Left cardiac atrium (tissue), 4 donors: ENCODE measurements at places on chromosomes 2 and 18. TPM values are rescaled to one million over a fixed set of nuclear protein-coding genes. Genes with fewer than 3 reads are reported as not detected.

DNA sequence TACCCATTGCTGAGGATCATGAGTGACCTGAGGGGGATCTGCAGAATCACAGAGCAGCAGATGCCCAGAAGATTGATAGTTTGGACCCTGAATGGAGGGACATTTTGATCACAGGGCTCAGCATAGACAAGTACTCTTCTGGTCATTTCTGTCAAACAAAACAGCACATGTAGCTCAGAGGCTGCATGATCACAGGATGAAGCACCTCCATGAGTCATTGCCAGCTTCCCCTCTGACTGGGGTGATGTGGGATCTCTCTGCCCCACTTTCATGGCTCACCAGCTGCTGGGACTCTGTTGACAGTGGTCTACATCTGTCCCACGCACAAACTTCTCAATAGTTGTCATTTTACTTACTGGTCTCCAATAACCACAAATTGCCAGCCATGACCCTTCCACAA, 264.1 kb downstream of the RPIA start:
- no peak for DNase-seq

DNA sequence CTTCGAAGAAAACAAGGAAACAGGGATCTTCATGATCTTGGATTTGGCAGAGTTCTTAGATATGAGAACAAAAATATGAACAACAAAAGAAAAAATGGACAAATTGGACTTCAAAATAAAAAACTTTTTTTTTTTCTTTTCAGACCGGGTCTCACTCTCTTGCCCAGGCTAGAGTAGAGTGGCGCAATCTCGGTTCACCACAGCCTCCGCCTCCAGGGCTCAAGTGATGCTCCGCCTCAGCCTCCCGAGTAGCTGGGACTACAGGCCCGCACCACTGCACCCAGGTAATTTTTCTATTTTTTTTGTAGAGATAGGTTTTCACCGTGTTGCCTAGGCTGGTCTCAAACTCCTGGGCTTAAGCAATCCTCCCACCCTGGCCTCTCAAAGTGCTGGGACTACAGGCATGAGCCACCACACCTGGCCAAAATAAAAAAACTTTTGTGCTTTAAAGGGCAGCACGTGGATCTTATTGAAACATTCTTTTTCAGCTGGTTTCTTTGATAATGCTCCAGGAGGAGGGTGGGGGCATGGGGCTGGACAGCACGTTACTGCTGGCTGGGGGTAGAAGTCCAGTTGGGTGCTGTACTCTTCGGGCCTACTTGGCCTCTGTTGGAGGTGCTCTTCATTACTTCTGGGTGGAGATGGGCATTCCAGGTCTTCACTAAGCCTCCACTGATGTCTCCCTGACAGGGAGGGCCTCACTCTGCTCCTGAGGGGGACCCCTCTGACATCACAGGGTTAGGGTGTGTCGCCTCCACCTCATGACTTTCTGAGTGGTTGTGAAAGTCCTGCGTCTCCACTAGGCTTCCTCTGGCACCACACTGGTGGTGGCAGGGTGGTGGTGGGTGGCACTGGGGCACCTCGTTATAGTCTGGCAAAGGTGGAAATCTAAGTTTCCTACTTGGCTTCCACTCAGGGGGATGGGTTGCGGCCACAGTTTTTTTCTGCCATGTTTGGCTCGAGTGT, 150.5 kb upstream of the XPO1 start:
- DNase-seq: no peak

DNA sequence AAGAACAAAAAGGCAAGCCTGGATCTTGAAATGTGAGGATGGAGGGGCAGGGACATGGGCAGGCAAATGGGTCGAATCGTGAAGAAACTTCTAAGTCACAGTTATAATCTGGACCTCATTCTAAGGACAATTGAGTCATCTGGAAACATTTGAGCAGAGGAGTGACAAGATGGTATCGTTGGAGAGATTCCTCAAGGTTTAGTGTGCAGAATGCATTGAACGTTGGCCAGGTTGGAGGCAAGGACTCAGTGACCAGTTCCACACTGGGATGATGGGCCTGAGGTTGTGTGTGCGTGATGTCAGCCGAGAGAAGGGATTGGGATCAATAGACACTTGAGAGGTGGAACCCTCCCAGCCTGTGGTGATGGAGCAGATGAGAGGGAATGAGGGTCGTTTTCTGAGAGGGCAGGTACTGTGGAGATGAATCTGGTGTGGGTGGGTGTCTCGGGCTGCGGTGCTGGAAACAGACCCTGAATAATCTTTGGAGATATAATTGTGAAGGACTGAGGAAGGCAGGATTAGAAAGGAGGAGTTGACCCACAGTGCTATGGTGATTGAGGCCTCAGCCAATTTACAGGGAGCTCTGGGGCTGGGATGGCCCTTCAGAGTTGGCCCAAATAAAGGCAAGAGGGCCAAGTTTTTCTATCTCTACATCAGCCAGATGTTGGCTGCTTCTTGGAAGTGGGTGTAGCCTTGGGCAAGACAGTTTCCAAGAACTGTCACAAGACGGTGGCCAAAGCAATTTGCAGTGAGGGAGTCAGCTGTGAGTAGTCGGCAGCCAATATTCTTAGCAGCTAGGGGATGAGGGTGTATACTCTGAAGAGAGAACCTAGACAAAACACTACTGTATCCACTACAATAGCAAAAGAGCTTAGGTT, 5.8 kb upstream of the ZNF532 start:
- peak; percentile 33 for DNase-seq

GRCh38 chr2:19048593-19049266, 309.7 kb downstream of the OSR1 start:
- peak; percentile 53 for DNase-seq

OTOS gene
- not detected for total RNA-seq

CROCC2 gene
- total RNA-seq: not detected

PLB1 gene
- 6.2 TPM for total RNA-seq
